ENCODE measurements at places on chromosomes 7 and 10.

- no peak for DNase-seq
Observed at GRCh38 chr7:143012409-143012808, 14.5 kb downstream of the OR9A2 start.

DNA sequence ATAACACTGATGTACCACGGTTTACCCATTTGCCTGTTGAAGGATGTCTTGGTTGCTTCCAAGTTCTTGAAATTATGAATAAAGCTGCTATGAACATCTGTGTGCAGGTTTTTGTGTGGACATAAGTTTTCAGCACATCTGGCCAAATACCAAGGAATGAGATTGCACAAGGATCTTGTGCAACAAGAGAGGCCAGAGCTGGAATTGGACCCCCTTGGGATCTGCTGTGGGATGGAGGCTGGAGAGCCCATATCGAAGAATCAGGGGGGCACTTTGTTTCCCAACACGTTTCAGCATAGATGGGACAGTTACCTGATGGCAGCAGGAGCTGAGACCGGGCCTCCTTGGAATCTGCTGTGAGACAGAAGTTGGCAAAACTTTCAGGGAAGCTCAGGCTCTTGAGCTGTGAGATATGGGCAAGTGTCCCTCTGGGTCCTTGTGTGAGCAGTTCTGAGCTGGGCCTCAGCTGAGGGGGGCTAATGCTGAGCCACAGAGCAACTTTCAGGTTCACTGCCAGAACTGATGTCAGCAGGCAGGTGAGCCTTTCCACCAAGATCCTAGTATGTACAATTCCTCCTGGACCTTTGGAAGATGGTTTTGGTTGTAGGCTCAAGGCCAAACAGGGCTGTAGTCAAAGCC is 115.2 kb upstream of the RAB18 start:
- no peak for DNase-seq

DNA sequence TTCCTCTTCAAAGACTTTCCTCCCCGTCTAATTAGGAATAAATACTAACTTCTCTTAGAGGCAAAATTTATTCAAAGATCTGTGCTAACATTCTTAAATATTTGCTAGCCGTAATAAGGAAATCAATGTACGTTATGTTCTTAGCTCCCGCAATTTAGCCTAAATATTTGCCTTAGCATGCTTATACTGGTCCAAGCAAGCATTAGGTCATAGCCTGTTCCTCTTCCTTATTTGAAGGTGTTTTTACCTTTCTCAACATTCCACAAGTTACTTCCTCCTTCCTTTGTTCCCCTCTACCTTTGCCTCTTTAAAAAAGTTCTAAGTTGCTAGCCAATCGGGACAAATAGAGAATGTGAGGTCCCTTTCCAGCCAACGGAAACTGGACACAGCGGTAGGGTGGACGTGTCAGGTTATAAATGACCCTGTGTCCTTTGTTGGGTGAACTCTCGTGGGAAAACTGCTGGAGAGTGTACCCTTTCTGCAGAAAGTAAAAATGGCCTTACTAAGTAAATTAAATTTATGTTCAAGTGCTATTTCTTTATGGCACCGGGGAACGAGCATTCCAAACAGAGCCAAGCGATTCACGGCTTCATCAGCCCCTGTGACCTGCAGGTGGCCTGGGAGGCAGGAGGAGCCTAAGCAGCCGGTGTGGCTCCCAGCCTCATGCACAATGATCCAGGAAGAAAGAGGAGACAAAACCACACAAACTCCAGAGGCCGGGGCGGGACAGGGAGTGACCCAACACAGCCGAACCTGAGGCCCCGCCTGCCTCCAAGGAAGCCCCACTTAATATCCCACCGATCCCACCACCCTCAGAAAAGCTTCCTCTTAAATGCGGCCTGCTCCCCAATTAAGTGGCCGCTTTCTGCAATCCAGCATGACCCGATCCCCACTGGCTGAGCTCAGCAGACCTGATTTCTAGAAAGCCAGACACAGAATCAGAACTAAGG is 67.0 kb downstream of the ZRANB1 start:
- DNase-seq: no peak

DNA sequence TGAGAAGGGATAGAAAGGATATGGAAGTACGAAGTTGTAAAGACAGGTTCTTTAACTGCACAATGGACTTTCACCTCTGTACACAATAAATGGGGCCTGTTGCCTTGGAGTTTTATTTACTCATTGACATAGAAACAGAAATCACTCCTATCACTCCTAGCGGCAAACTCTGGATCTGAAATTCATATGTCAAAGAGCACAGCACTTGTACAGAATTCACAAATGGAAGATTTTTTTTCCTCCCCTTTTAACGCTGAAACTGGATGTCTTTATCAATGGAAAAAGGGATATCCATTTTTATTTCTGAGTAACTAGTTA is 18.2 kb downstream of the NT5C3A start:
- no peak for DNase-seq

- no peak for DNase-seq
Observed at GRCh38 chr10:87660484-87661133, 931 bp downstream of the PAPSS2 start.

DNA sequence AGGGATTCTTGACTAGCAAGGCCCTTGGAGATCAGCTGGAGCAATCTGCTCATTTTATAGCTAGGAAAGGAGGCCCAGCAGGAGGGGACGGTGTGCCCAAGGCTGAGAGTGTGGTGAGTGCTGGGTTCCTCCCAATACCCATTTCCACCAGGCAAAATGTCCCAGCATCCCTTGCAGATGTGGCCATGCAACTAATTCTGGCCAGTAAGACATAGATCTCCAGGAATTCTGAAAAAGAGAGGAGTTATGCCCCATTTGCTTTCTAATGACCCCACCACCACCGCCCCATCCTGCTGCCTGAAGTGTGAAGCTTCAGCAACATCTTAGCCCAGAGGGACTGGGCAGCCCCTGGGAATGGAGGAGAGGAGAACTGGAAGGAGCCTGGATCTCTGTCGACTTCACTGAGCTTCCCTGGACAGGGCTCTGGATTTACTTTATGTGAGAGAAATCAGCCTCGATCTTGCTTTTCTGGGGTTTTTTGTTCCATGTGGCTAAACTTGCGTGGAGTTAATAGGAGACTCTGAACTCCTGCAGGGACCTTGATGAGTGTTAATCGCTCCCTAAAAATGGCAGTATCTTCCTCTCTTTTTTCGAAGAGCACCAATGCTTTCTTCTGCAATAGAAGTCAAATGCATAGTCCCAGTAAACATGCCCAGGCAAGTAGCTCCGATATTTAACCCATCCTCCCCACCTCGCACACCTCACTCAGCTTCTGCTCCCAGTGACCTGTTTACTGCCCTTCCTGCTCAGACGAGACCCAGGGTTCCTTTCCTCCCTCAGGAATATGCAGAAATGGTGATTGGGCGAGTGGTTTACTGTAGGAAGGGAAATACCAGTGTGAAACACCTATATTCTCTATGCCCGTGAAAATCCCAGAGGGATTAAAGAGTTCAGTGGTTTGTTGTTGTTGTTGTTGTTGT is 127.5 kb upstream of the GPR26 start:
- no peak for DNase-seq

GRCh38 chr7:112282476-112283188 is 76.1 kb downstream of the ZNF277 start:
- DNase-seq: no peak

DNA sequence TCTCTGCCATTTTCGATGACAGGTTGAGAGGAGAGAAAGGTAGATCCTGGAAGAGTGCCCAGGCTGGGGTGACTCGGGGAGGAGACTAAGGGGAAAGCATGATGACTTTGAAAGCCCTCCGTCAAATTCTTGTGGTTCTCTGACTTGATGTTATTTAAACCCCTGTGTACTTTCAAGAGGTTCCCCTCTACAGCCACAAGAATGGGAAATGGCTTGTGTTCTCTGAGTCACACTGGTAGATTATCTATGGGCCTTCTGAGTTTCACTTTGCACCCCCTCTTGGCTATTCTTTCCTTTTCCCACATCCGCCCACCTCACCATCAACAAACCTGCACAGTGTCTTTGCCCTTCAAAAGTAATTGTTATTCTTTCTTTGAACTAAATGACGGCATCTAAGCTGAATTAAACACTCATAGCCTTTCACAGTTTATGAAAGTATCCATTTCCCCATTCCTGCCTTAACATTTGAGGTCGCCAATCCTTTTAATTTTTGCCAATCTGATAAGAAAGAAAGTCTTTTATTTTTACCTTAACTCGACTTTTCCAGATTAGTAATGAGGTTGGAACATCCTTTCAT is 24.1 kb downstream of the PRF1 start:
- peak; percentile 83 for DNase-seq

DNA sequence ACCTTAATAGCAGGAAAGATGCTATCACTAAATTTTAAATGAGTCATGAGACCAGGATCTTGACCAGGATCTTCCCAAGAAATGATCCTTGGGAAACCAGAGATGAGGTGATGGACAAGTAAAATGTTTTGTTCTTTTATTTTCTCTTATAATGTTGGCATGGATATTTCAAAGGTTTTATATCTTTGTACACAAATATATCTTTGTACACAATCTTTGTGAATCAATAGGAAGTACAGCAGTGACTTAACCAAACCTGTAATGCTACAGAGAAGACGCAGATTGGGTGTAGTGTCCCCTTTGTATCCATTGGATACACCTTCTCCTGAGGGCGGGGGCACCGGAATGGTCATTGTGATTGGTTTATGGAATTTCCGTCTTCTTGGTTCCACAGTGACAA is 180.1 kb upstream of the CCDC6 start:
- no peak for DNase-seq

DNA sequence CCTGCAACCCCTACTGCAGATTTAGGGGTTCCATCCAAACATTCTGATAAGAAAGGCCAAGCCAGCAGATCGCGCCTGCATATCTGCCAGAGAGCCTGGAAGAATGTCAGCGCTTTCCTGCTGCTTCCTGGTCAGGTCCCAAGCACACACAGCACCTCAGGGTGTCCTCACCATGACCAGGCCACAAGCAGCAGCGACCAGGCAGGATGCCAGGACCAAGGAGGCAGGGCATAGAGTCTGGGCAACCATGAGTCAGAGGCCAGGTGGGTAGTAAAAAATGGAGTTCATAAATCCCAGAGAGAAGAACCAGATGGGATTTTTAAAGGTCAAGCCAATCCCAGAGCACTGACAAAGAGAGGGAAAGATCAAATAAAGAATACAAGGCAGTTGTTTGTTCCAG is 5.5 kb upstream of the FAM131B start:
- no peak for DNase-seq

DNA sequence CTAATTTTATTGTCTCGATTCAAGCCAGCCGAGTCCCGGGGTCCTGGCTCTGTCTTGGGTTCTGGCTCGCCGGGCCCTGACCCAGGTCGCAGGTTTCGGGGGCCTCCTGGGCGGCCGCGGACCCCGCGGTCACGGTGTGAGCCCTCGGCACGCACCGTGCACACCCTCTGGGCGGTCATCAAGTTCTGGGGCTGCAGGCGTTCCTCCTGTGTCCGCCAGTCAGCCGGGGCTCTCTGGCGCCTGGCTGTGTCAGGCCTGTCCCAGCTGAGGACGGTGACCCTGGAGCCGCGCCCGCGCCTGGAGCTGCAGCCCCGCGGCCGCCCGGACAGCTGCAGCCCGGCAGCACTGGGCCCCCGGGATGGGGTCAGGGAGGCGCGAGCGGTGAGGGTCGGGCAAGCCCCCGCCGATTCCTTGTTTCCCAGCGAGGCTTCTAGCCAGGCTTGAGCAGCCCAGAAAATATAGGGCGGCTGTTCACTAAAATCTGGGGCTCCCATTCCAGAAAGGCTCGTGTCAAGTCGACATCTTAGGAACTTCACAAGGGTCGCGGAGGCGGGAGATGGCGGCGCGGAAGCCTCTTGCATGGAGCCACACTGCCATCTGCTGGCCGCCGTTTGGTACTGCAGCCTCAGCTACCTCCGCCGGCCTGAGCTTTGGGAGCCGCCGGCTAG is 4.2 kb upstream of the HOXA7 start:
- peak; percentile 91 for DNase-seq
